Brain microvascular endothelial cell (primary cell): ENCODE measurements at places on chromosomes 11 and 22.
A peak's percentile ranks its signal among the peaks of the same experiment; 100 is the strongest.

- DNase-seq = peak; percentile 33
These were observed 679 bp upstream of the DPP3 start for GRCh38 chr11:66479394-66480116.

- DNase-seq = no peak
These were observed 125.5 kb upstream of the PARVA start for GRCh38 chr11:12251666-12252560.

- no peak for DNase-seq
These were observed 2.4 kb upstream of the CHID1 start for GRCh38 chr11:913043-913442.

GRCh38 chr11:10937385-10937771, 79.5 kb upstream of the ZBED5 start:
- no peak for DNase-seq

DNA sequence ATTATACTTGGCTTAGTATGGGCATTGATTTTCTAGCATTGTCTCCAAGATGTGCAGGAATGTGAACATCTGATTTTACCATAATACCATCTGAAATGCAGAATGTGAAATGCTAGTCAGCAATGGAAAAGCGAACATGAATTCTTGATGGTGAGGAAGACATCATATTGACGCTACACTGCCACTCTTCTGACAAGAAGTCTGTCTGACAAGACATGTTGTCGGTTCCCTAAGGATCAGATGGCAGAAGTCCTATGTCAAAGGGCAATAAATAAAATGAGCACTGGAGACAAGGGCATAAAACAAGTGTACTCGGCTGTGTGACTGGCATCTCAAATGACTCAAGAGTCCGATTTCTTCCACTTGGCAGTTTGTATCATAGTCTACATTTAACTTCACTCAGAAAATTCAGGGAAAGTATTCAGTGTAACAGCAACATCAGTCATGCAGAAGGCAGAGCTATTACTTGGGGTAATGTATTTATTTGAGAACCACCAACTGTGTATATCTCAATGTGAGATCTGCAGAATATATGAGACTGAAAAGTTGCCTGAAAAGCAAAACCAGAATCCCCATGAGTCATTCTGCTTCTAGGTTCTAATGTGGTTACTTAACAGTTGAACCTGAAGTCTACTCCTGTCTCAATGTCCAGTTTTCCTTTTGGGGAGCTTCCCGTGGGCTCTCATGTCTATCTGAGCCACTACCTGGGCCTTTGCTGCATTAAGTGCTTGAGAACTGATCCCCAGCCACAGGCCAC, 51.5 kb downstream of the SLC17A6 start:
- no peak for DNase-seq

DNA sequence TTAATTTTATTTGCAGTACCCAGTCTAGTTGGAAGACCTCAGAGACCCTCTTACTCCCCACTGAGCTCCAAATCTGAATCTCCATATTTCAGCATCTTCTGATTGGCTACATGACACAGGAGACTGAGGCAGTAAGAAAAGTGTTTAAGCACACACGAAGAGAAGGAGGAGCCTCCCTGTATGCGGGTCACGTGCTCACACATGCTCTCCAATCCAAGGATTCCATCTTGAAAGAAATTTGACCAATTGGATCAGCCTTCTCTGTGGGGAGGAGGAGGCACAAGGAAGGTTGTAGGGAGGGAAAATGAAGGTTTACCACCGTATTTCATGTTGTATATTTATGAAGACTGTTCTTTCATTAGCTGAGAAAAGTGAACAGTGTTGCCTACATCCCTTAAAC, 1.2 kb downstream of the OR6T1 start:
- DNase-seq = no peak

- DNase-seq = no peak
These were observed 32.6 kb upstream of the GNAZ start for GRCh38 chr22:23037429-23038333.

GRCh38 chr11:85948884-85949283, 93.7 kb downstream of the CCDC83 start:
- no peak for DNase-seq

- DNase-seq = peak; percentile 73
These were observed 30.3 kb upstream of the ASPHD2 start for GRCh38 chr22:26398741-26399153.

GRCh38 chr11:102800767-102801166, 2.8 kb upstream of the MMP1 start:
- DNase-seq = no peak

GRCh38 chr11:20021771-20022362, 138.4 kb downstream of the DBX1 start:
- DNase-seq = no peak

DNA sequence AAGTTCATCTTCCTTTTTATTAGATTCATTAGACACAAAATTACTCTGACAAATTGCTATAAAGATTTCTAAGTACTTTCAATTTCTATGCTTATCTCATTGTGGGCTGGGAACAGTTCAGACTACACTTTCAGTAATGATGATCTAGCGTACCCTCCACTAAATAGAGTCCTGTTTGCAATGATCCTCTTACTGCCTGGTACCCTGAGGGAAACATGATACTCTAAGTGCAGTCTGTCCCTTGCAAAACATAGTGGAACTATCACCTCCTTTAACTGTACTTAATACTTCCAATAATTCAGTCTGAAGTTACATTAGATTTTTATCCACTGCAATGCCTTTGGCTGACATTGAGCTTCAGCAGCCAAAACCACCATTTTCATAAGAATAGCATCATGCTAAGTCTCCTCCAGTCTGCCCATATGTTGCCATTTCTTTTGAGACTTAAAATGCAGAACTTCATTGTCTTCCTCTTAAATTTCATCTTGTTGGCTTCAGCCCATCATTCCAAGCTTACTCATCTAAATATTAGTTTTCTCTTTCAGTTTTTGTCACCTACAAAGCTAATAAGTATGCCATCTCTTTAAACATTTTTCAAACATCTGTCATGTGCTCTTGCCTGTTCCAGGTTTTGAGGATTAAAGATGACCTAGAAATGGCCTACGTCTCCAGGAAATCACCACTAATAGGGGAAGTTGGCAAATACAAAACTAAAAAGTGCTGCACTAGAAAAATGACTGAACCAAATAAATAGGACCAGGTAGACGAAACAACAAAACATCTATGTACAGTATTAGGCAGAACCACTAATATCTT, 55.5 kb downstream of the PAK1 start:
- DNase-seq = no peak

- peak; percentile 39 for DNase-seq
These were observed 28.5 kb downstream of the LRRC74B start for GRCh38 chr22:21074102-21074715.

DNA sequence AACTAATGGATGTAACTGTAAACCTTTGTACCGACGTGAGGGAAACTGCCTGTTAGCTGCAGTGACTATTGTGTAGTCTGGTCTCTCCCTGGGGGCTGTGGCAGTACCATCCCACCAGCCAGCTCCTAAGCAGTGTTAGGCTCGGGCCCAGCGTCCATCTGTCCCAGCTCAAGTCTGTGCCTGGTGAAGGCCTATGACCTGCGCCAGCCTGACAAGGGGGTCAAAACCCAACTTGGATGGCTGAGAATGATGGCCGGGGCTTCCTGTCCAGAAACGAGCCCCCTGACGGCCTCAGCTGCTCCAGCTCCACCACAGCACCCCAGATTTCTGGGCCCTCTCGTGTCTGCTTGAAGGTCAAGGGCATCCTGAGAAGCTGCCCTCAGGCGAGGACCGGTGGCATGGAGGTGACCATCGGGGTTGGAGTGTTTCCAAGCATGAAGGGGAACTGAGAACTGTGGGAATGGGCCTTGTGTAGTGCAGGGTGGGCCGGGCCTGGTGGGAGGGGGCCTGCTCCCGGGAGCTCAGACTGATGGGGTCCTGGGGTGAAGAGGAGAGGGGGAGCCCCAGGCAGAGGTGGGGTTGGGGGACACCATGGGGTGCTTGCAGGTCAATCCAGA, 14.3 kb upstream of the SPI1 start:
- no peak for DNase-seq

- no peak for DNase-seq
These were observed 54.1 kb downstream of the SHANK2 start for GRCh38 chr11:71198141-71198822.

GRCh38 chr22:49331223-49331815, 496.4 kb downstream of the BRD1 start:
- DNase-seq = no peak

GRCh38 chr11:2728663-2729332, 29.0 kb upstream of the KCNQ1OT1 start:
- DNase-seq = no peak

GRCh38 chr11:66262191-66262590, 6.2 kb upstream of the RAB1B start:
- no peak for DNase-seq
